ENCODE measurements at places on chromosomes 11 and 22. TPM values are rescaled to one million over a fixed set of nuclear protein-coding genes. Genes with fewer than 3 reads are reported as not detected.
A peak's percentile ranks its signal among the peaks of the same experiment; 100 is the strongest.

DNA sequence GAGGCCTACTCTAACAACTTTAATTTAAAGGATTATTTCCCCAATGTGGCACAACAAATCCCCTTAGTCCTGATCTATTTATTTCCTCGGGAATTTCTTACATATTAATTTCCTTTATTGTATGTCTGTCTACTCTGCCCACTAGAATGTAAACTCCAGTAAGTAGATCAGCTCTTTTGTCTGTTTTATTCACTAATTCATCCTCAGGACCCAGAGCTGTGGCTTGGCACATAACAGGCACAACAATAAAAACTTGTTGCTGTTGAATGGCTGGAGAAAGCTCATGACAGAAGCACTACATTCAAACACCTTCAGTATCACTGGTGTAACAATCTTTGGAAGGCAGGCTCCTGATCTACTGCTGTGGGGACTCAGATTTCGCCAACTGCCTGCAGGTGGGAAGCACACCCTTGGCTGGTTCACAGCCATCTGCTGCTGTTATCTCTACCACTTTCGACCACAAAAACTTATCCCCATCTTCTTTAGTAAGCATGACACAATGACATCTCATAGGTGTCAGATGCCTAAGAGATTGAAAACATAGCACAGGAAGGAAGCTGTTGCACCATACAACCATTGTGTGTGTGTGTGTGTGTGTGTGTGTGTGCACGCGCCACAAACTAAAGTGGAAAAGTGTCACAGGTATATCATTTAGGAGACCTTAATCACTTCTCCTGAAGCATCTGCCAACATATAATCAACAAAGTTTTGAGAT is 11.9 kb downstream of the HIRA start:
- peak; percentile 2 for DNase-seq

DNA sequence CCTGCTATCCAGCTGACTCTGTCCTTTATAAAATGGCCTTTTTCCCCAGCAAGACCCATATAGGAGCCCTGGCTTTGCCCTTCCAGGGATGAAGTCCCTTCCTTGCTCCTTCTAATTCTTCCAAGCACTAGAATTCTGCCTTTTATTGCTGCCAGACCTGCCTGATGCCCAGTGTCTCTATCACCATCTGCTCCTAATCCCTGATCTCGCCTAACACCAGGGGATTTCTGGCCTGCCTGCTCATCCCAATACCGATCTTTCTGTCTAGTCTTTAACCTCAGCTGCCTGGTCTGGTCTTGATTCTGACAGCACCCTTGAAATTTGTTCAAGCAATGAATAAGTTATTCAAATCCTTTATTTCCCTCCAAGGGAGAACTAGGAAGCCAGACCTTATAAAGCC is 150.2 kb downstream of the SPON1 start:
- no peak for DNase-seq

GRCh38 chr11:119480380-119481020 is 57.5 kb upstream of the THY1 start:
- DNase-seq = no peak

ACTN3 gene
- not detected for total RNA-seq

OR8K5 gene
- total RNA-seq = not detected

RPS3 gene
- 2,367 TPM for total RNA-seq
